ENCODE measurements at places on chromosomes 7 and 10.

- DNase-seq: no peak
These were observed at the start of gene DEPP1 for GRCh38 chr10:44978570-44979280. Gene DEPP1, minus strand, starts transcription at chr10:44978809. Its CDS starts 779 bp downstream, at chr10:44978030.

GRCh38 chr7:122520971-122521555 is 177.9 kb downstream of the RNF133 start:
- no peak for DNase-seq

DNA sequence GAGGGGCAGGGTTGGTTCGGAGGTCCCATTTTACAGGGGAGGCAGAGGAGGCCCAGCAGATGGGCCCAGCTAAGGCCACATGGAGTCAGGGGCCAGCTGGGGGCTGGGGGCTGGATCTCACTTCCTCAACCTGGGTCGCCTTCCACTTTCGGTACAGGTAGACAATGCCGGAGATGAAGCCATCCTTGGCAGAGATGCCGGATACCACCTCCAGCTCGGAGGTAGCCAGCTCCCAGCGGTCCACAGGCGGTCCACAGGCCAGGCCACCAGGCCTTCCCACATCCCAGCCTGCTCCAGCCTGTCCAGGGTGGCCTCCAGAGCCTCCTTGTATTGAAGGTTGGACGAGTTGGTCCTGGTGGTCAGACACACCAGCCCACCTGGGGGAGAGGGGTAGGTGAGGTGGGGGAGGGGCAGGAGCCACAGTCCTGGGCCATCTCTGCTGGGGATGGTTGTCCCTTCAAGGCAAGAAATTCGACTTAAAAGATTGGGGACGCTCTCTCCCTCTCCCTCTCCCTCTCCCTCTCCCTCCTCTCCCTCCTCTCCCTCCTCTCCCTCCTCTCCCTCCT is 3.9 kb downstream of the CLDN4 start:
- no peak for DNase-seq

DNA sequence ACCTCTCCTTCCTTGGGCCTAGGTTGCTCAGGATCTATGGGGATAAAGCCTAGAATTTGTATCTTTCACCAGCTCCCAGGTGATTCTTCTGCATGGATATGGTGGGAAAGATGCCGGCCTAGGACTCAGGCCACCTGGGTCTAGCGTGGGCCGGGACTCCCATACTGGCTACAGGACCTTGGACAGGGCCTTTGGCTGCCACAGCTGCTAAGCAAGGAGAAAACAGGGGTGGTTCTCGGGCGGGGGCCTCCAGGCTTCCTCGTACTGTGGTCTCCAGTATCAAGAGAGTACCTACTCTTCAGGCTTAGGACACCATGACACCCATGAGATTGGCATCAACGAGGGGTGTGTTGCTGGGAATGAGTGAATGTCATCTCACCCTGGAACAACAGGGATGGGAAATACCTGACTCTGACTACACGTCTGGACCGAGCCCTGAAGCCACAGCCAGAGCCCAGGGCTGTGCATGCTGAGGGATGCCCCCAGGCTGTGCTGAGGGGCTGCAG is 120.3 kb upstream of the ADAM12 start:
- no peak for DNase-seq

- DNase-seq: no peak
These were observed 680.4 kb upstream of the POM121L12 start for GRCh38 chr7:52355053-52355452.

GRCh38 chr7:147858421-147858820 is 732.1 kb upstream of the C7orf33 start:
- DNase-seq: no peak

DNA sequence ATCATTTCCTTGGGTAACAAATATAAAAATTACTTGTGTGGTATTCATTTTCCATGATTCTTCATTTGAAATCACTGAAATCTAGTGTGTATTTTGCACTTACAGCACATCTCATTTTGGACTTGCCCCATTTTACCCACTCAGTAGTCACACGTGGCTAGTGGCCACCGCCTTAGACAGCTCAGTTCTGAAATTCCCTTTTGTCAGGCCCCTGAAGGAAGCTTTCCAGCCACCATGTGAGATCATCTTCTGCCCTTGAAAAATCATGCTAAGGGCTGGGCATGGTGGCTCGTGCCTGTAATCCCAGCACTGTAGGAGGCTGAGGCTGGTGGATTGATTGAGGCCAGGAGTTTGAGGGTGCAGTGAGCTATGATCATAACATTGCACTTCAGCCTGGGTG is 79.3 kb downstream of the PLXDC2 start:
- no peak for DNase-seq

GRCh38 chr10:61612009-61612408 is 50.7 kb upstream of the CABCOCO1 start:
- no peak for DNase-seq

- no peak for DNase-seq
These were observed 298.7 kb downstream of the BAMBI start for GRCh38 chr10:28975891-28976531.

DNA sequence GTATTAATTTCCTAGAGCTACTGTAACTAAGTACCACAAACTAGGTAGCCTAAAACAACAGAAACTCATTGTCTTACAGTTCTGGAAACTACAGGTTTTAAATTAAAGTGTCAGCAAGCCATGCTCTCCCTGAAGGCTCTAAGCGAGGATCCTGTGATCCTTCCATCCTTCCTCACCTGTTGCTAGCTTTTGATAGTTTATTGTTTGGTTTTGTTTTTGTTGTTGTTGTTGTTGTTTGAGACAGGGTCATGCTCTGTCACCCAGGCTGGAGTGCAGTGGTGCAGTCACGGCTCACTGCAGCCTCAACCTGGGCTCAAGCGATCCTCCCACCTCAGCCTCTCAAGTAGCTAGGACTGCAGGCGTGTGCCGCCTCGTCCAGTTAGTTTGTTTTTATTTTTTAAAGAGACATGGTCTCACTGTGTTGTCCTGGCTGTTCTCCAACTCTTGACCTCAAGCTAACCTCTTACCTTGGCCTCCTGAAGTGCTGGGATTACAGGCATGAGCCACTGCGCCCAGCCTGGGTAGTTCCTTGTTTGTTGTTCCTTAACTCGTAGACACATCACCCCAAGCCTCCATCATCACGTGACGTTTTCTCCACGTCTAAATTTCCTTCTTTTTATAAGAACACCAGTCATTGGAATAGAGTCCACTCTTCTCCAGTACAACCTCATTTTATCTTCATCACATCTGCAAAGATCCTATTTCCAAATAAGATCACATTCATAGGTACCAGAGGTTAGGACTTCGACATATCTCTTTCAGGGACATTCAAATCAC is 109.1 kb downstream of the AKR1D1 start:
- no peak for DNase-seq

DNA sequence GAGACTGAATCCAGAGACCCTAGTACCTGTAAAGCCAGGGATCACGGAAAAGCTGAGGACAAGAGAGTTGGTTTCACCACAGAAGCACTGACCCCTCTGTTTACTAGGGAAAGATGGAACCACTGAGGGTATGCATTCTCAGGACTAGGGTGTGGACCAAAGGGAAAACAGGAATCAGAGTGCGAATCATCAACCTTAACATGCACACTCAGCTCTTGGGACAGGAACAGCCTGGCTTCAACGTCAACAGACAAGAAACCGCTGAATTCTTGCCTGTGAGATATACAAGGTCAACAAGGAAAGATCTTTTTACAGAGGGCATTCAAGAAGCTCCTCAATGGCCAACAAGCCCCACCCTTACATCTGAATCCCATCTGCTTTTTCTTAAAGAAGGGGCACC is 14.9 kb downstream of the TNRC18 start:
- DNase-seq: no peak

DNA sequence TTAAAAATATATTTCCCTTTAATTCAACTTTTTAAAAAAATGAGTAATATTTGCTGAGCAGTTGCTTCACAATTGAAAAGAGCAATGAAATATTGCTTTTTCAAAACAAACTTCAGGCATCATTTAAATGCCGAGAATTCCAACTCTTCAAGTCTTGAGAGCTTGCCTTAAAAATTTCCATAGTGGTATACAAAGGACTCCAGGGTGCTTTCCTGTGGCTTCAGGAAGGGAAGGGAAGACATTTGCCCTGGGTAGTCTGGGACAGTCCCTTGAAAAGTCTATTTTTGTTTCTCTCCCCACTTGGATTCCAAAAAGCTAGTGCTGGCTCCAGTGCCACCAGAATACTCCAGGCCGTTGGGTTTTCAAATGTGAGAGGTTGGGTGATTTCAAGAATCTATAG is 71.7 kb downstream of the HYCC1 start:
- no peak for DNase-seq

DNA sequence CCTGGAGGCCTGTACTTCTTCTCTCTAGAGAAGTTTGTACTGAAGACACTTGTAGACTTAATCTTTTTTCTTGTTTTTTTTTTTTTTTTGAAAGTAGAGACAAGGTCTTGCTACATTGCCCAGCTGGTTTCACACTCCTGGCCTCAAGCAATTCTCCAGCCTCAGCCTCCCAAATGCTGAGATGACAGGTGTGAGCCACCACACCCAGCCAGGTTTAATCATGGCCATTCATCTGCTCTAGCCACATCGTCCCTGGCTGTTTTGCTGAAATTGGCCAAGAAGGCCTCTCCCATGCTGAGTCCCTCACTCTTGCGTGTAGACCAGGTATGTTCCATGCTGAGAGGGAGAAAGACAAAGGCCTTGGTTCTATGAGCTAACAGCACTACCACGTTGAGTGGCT is 176.2 kb downstream of the JCAD start:
- no peak for DNase-seq

DNA sequence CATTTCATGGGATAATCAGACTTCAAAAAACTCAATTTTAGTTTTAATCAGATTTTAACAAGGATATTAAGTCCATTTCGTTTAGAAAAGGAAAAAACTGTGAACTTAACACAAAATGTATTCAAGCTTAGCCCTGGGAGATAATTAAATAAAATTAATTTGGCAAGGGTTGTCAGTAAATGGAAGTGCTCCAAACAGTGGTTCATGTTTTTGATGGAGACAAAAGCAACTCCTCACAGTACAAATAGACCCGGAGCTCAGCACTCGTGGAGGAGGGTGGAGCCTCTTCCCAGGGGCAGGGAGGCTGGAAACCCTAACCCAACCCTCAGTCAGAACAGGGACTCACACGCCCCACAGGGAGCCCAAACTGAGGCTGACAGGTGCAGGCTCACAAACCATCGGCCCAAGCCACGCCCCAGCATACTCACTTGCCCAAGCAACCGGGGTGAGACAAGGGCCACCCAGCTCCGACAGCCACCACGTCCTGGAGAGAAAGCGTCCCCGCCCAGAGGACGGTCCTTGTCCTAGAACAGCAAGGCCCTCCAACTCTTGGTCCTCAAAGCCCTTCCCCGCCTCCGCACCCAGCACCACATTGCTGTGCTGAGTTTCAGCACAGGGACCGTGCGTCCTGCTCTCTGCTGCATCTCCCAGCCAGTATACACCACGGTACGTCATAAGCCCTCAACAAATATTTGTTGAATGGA is 39.8 kb downstream of the MAD1L1 start:
- no peak for DNase-seq

DNA sequence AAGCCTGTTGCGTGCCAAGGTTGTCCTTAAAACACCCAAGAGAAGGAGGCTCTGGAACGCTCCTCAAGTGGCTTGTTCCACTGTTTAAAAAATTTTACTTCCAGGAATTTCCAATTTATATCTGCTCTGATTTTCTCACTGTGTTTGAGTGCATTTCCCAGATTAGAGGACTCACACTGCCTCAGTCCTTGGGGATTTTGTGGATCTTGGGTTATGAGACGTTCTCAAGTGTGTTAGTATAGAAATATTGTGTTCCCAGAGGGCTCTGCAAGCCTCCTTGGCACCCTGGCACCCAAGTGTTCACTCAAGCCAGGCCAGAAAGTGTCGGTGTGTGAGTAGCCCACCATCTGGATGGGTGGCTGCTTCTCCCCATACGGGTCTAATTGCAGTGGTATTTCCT is 192.2 kb downstream of the SNX10 start:
- no peak for DNase-seq

DNA sequence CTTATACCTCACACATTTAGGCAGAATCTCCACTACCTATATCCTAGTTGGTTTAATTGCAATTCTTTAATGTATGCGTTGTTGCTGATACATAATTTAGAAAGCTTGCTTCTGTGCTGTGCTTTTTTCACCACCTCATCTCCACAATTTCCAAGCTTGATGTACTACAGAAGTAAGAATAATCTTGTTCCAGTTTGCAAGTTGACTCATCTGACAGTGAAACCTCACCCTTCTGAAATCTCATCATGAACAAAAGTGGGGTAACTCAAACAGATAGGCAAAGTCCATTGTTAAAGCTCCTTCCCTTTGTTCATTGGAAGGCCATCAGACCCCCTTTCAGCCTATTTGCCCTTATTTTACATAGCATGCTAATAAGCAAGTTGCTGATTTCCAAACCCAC is 13.6 kb downstream of the EIF4EBP2 start:
- DNase-seq: no peak

DNA sequence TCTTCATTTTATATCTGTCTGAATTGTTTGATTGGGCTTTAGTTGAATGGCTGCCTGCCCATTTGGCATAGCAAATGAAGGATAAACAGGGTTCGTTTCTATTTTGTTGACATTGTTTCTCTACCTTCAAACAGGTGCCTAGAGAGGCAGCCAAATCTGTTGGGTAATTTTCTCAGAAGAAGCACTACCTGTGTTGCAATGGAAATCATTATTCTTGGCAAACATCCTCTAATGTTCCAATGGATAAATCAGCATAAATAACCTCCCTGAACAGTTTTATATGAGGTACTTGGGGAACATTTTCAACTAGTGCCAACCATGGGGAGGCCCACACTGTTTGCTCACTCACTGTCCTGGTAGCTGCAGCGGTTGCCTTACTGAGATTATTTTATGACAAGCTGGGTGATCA is 64.4 kb upstream of the PLPP4 start:
- no peak for DNase-seq

DNA sequence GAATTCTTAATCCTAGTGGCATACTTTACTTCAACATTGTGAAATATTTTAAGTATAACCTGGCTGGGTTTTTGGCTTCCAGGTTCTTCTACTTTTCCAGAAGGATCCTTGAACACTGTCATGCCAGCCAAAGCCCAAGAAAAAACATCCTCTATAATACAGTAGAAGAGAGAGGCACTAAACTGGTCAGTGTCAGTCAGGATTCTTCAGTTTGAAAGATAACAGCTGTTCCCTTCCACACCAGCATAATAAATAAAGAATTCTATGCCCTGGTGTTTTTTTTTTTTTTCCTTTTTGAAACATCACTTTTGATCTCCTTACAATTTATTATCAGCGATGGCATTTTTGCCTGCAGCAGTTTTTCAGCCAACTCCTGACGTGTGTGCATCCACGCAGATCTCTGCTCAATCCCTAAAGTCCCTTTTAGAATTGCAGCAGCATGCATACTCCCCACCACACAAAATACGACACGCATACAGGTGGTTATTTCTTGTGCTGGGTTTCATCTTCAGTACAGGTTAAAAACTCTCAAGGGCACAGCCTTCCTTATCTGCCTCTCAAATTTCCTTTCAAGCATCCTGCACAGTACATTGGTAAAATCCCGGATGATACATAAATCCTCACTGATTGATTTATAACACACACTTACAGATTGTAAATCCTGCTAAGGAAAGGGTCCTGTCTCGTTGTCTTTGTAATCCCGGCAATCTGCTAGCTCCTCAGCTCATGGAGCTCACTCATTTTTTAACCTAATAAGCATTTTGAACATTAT is 100.2 kb downstream of the TPK1 start:
- no peak for DNase-seq

- DNase-seq: no peak
These were observed 167.4 kb upstream of the AHR start for GRCh38 chr7:17131060-17131345.

GRCh38 chr7:73977619-73978618 is 50.1 kb upstream of the ELN start:
- DNase-seq: no peak

GRCh38 chr10:132845780-132846595 is 60.0 kb upstream of the NKX6-2 start:
- DNase-seq: no peak

All from CD4-positive, alpha-beta T cell treated with Interleukin-4 for 4 hours (primary cell).